ENCODE measurements at places on chromosomes 16 and 17. TPM values are rescaled to one million over a fixed set of nuclear protein-coding genes. Genes with fewer than 3 reads are reported as not detected.
A peak's percentile ranks its signal among the peaks of the same experiment; 100 is the strongest.

GRCh38 chr16:35174016-35174415, 1714.6 kb downstream of the TP53TG3F start:
- DNase-seq, result no peak

DNA sequence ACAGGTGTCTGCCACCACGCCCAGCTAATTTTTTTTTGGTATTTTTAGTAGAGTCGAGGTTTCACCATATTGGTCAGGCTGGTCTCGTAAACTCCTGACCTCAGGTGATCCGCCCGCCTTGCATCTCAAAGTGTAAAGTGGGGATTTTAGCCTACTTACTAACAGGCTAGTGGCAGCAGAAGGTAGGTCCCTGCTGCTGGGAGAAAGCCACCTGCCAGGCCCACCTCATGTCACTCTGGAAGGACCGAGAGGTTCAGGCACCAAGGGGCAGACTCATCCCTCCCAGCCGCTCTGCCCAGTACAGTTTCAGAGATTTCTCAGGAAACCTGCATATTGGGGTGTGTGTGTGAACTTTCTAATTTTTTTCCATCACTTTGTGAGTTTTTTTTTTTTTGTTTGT, 2.1 kb upstream of the RCVRN start:
- DNase-seq, result no peak

GRCh38 chr16:11333010-11333409, 12.2 kb upstream of the RMI2 start:
- no peak for DNase-seq

DNA sequence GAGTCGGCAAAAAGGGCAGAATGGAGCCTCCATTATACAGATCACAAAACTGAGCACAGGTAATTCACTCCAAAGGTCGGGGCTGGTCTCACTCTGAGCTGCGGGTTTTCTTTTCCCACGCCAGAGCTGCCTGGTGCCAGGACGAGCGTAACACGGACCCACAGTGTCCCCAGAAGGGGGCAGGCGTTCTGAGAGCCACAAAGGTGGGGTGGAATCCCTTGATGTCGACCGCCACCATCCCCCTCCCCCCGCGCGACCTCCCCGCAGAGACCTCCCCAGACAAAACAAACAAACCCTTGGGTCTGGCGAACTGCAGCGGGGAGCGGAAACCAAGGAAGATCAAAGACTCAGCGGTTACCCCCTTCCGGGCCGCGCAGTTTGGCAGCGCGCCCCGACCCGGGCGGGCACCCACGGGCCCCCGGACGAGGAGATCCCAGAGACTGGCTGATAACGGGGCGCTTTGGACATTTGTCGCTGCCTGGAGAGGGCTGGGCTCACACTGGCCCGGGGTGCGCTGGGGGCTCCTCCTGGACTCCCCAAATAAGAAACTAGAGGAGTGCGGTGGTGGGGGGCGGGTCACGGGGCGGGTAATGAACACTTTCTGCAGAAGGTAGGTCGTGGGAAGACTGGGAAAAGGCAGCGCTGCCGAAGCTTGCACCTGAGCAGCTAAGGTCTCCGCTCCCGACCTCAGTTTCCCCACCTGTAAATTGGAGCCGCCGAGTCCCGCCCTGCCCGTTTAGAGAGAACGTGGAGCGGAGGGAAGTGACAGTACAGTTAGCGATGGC, 664 bp upstream of the NKD1 start:
- DNase-seq, result no peak

DNA sequence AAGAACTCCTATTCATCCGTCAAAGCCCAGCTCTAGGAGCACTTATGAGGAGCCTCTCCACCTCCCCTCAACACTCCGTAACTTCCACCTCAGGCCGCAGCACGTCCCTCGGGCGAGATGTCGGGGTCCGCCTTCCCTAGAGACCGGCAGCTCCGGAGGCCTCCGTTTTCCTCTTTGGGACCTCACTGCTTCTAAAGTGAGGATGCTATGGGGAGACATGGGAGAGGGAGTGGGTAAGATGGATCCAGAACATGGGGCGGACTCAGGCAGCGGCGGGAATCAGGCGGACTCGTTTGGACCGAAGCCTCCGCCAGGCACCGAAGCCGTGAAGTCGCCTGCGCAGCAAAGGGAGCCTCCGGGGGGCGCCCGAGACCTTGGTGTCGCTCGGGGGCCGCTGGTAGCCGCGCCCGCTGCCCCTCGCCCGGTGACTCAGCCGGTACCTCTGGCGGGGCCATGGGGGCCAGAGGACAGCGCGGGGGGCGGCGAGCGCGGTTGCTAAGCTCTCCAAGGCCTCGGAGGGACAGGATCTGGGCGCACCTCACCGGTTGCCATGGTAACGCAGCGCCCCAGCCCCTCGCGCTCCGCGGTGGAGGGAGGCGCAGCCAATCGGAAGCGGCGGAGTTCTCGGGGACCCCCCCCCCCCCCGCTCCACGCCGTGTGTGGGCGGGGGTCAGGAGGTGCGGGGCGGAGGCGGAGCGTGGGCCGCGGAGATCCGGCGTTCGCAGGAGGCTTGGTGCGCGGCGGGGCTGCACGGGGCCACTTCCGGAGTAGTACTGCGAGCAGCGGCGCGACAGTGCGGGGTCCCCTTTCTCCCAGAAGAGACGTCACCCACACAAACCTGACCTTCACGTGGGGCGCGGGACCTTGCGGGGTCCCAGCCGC, 1.3 kb upstream of the HIC1 start:
- peak; percentile 67 for DNase-seq

DNA sequence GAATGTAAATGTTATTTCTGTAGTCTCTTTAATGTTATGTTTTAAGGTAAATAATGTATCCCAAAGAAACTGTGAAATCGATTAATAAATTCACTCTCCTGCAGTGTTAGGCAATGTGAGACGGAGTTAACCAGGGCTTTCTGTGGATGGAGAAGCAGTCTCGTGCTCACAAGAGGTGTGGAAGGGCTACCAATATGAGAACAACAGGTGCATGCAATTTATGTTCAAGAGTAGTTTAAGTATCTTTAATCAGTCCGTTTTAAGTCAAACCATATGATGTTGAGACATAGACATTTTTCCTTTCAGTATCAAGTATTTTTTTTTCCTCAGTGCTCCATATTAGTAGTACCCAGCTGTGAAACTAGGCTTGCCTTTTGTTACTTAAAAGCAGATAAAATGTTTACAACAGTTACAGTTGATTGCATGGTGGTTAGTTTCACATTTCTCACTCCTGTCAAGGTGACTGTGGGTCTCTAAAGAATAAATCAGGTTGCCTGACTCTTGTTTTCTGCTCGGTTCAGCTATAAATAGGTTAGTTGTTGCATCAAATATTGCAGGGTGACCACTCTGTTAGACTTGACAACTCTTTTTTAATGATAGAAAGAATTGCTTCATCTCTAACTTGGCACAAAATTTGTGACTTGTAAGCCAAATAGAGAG, 54.4 kb downstream of the COX10 start:
- no peak for DNase-seq

- DNase-seq, result peak; percentile 66
Observed at GRCh38 chr16:71499775-71500364, 10.7 kb upstream of the ZNF19 start.

DNA sequence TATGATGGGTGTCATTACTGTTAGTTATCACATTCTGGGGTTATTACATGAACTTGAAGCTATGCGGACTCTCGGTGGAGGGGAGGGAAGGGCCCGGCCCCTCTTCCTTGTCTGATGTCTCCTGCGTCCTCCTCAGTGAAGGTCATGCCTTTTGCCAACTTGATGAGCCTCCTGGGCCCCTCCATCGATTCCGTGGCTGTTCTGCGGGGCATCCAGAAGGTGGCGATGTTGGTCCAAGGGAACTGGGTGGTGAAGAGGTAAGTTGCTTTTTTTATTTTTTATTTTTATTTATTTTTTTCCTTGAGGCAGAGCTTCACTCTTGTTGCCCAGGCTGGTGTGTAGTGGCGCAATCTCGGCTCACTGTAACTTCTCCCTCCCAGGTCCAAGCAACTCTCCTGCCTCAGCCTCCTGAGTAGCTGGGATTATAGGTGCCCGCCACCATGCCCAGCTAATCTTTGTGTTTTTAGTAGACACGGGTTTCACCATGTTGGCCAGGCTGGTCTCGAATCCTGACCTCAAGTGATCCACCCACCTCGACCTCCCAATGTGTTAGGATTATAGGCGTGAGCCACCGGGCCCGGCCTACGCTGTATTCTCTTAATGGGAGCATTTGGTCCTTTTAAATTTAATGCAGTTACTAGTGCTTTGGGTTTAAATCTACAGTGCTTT, 21.6 kb downstream of the POLR3E start:
- peak; percentile 22 for DNase-seq

Gene CTRL
- 0.89 TPM for polyA plus RNA-seq

Gene ZP2
- not detected for polyA plus RNA-seq

Gene SCN4A
- not detected for polyA plus RNA-seq

Gene APPBP2
- polyA plus RNA-seq, result 8.0 TPM

Gene XAF1
- polyA plus RNA-seq, result 0.50 TPM

Gene TANC2
- 18.5 TPM for polyA plus RNA-seq
